ENCODE measurements at places on chromosomes 2 and 18.

DNA sequence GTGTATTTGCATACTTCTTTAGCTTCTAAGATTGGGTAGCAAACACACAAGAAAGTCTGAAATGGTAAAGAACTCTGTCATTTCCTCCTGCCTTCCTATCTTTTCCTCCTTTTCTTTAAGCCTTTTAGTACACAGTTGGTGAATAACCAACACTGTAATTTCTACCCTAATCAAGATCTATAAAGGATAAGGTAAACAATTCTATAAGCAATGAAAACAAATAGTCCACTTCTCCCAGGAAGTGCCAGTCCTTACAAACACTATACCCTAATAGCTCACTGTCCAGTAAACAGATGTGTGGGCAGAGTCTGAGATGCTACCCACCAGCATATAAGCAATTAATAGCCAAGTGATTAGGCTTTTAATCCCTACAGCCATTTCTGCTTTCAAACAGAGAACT lies 81.0 kb upstream of the TFCP2L1 start:
- no peak for DNase-seq

- DNase-seq: no peak
Measured at GRCh38 chr2:35199298-35199697, 1156.3 kb upstream of the CRIM1 start.

- DNase-seq: no peak
Measured at GRCh38 chr18:40018266-40018665, 1936.8 kb upstream of the PIK3C3 start.

DNA sequence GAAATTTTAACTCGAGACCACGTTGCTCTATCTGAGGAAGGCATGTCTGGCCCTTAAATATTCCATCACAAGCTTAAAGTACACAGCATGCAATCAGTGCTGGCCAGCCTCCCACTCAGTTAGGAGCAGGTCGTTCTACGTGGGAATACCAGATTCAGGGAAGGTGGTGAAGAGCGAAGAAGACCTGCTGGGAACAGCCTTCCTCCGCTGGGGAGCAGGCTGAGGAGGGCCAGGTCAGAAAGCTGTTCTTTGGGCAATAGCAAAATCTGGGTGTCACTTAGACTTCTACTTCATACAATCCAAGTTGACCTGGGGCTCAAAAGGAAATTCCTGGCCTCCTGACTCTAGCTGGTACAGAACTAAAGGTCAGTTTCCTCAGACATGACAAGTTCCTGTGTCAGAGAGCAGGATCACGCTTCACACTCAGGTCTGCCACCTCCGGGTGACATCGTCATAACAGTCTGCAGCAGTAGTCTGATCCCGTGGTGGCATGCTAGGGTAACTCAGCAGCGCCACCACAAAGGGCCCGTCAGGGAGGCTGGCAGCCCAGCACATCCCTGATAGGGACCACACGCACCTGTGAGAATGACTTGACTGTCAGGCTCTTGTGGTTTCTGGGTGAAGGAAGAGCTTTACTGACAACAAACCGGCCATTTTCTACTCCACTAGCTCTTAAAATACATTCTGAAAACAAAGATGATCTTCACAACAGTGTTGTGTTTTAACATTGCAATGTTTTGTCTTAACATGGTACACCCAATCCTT lies 35.2 kb upstream of the NAPG start:
- peak; percentile 49 for DNase-seq

DNA sequence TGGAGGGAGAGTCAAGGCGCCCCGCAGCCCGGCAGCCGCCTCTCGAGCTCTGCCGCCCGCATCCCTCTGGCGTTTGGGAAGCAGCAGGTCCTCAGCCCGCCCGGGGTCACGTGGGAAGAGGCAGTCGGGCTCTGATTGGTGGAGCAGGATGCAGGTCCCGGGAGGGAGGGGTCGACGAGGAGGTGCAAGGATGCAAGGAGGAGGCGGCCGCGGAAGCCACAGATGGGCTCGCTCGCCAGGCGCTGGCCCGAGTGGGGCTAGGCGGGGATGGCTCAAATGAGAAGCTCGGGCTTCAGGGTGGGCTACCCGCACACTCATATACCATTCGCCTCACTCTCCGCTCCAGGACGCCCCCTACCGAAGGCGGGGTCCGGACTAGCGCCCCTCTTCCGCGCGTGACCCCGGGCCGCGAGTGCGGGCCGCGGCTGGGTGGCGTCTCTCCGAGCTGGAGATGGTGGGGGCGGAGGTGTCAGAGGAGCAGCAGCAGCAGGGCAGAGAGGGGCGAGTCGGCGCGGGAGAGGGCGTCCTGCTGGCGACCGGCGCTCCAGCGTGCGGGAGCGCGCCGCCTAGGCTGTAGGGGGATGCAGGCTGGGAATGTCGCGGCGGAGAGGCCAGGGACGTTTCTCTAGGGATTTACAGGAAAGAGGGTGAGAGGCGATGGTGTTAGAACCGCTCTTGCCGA lies at the start of gene TMEFF2:
TSS of gene TMEFF2 (minus strand) at position 68 of the 682 bp plus-strand sequence. CDS start 409 bp downstream, outside the sequence.
- no peak for DNase-seq

GRCh38 chr2:195533771-195534642 lies 123.0 kb upstream of the SLC39A10 start:
- peak; percentile 86 for DNase-seq

DNA sequence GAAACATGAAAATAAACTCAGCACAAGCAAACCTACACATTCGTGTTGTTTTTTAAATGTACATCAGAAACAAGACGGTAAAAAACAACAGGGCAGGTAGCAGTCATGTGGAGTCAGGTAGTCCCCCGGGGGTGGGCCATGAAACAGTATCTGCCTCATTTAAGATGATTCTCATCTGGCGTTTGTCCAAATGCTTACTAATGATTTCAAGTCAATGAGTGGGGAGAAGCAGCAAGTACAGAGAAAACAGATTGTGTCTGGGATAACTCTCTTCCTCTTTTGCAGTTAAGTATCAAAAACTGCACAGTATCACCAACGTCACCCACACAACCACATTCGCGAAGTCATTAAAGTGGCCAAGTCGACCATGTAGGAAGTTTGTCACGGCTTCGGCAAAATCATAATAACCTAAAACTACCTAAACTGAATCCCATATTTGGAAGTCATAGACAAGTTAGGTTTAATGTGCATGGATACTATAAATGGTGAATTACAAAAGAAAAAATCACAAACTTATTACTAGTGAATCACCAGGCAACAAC lies 1.3 kb downstream of the LAPTM4A start:
- peak; percentile 80 for DNase-seq

DNA sequence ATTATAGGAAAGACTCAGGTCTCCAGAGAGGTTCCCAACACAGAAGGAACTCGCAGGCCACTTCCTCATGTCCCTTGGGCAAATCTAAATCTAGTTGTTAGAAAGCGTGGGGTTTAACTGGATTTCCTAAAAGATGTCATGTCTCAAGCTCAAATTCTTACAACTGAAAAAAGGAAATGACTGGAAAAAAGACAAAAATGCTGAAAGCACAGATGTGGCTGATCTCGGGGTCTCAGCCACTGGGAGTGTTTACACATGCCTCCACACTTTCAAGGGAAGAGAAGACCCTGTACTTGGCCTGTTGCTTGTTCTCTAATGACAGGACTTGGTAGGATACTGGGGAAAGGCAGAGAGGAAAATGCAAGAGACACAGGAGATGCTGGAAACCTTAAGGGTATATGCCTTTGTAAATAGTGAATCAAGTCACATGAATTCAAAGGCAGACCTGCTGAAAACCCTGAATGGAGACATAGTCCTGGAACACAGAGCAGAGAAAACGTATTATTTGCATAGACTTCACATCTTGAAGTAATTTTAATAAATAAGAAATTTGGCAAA lies 160.9 kb upstream of the MEIS1 start:
- DNase-seq: no peak

DNA sequence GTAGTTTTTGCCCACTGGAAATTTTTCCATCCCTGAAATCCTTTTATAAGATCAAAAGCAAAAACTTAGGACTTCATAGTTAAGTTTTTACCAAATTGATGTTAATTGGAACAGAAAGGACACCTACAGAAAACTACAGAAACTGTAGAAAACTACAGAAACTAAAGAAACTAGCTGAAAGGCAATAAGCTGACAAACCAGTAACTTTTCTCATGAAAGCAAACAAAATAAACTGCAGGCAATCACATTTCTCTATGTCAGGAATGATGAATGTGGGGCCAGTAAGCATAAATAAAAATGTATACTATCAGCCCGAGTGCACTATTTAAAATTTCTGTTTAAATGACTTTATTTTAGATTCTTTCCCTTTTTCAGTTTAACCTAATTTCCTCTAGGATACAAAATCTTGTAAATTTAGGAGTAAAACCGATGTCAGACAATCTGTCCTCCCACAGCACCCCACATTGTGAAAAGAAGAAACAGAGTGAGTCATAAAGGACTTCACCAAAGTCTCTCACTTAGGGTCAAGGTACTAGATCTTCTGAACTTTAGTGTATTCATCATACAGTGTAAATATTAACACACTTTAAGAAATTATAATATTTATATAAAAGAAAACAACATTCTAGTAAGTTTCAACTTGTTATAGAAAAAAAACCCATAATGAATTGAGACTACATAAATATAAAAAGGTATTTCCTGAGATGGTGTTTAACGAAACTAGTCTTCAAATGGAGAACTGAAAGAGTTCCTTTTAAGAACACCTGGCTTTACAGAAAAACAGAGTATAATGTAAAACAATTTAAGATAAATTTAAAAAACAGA lies 46.6 kb downstream of the USP40 start:
- no peak for DNase-seq

DNA sequence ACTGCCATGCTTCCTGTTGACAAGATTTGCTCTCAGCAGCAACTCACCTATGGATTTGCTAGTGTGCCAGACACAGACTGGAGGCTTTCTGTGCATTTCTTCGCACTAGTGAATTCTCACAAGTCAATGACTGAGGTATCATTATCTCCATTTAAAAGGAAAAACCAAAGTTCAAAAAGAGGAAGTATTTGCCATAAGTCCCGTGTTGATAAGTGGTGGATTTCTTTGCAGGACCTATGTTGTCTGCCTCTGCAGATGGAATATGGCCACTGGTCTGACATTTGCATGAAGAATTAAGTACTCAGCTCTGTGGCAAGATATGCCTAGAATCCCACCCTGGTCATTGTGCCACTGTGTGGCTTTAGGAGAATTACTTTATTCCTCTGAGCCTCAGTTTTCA lies 299.6 kb downstream of the PAX3 start:
- no peak for DNase-seq

- peak; percentile 42 for DNase-seq
Measured at GRCh38 chr2:231104115-231104713, 20.6 kb downstream of the HTR2B start.

DNA sequence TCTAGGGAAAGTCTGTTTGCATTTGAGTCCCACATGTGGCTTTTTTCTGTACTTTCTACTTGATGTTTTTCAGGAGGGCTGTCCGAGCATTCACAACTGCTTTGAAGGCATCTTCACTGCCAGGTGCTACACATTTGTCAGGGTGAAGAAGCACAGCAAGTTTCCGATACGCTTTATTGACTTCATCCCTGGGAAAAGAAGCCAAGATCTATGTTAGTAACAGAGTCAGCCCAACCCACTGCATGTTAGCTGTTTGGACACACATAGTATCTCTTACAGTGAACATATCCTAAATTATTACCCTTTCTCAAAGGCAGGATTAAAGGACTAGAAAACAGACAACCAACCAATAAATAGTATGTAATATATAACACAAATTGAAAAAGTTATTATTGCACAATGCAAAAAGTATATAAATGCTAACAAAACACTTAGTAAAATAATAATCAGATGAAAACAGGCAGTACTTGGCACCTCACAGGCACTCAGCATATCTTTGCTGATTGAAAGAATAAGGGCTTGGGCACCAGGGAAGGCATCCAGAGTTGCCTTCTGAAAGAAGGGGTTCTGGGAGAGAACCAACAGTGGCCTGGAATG lies 24.1 kb downstream of the DNAJC27 start:
- no peak for DNase-seq
